ENCODE measurements at places on chromosomes 3 and 15. TPM values are rescaled to one million over a fixed set of nuclear protein-coding genes. Genes with fewer than 3 reads are reported as not detected.

The XIRP1 gene
- not detected for total RNA-seq

The AP3S2 gene
- 19.4 TPM for total RNA-seq

The PLCB2 gene
- 1.3 TPM for total RNA-seq

The NCKIPSD gene
- 56.3 TPM for total RNA-seq

The PLA1A gene
- 0.36 TPM for total RNA-seq

The DLL4 gene
- 2.2 TPM for total RNA-seq

The VWA5B2 gene
- 1.4 TPM for total RNA-seq

The TP63 gene
- 0.23 TPM for total RNA-seq

The PROS1 gene
- 5.8 TPM for total RNA-seq

The INTS14 gene
- 19.5 TPM for total RNA-seq

The SEMA6D gene
- total RNA-seq = 0.52 TPM

The OXTR gene
- 21.5 TPM for total RNA-seq

The ECE2 gene
- not detected for total RNA-seq

The YEATS2 gene
- 31.0 TPM for total RNA-seq

The CPNE4 gene
- not detected for total RNA-seq

The PIAS1 gene
- total RNA-seq = 13.8 TPM

The KLHL6 gene
- not detected for total RNA-seq

The CCDC39 gene
- total RNA-seq = not detected

The GHSR gene
- total RNA-seq = not detected

The ALS2CL gene
- total RNA-seq = 30.1 TPM

The FOXB1 gene
- total RNA-seq = not detected

The DPPA2 gene
- total RNA-seq = not detected

The ALDH1L1 gene
- total RNA-seq = not detected

The OIP5 gene
- total RNA-seq = 26.6 TPM

The SNURF gene
- 13.1 TPM for total RNA-seq

The REC114 gene
- total RNA-seq = not detected

The SV2B gene
- total RNA-seq = not detected

Measured in PC-3 (cell line).